ENCODE measurements at places on chromosomes 5 and 9.

DNA sequence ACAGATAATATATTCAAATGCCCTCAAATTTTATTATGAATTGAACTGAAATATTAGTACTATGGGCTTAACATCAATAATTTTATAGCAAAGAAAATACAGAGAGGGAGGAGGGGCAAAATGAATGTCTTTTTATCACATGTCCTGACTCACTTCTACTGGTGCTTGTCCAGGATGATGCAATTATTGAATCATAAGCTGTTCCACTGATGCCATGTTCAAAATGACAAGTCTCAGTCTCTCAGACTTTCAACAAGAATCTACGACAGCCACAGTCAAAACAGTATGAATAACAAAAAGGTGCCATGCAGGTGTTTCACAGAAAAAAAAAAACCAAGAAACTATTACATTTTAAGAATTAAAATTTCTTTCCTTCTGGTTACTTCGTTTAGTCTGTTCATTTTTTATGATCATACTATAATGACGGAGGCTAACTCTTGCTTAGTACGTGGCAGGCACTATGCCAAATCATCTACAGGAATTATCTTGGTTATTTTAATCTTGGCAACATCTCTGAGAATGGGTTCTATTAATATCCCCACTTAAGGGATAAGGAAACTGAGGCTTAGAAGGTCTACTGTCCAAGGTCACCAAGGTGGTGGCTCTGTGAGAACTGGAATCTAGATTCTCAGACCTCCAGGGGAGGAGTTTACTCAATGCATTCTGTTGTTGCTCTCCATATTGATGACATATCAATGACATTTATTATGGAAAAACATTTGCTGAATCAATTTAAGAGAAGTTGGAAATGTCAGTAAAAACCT lies 61.5 kb downstream of the NR3C1 start:
- DNase-seq, result peak; percentile 49

GRCh38 chr9:5629312-5630080 lies 589 bp downstream of the RIC1 start:
- peak; percentile 41 for DNase-seq

- DNase-seq, result no peak
These were observed 138.8 kb downstream of the ADAMTS16 start for GRCh38 chr5:5278815-5279381.

DNA sequence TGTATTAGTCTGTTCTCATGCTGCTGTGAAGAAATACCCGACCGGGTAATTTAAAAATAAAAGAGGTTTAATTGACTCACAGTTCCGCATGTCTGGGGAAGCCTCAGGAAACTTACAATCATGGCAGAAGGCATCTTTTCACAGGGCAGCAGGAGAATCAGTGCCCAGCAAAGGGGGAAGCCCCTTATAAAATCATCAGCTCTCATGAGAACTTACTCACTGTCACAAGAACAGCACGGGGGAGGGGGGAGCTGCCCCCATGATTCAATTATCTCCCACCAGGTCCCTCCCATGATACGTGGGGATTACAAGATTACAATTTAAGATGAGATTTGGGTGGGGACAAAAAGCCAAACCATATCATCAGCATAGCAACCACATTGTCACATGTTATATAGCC lies 102.5 kb downstream of the GPBP1 start:
- no peak for DNase-seq

DNA sequence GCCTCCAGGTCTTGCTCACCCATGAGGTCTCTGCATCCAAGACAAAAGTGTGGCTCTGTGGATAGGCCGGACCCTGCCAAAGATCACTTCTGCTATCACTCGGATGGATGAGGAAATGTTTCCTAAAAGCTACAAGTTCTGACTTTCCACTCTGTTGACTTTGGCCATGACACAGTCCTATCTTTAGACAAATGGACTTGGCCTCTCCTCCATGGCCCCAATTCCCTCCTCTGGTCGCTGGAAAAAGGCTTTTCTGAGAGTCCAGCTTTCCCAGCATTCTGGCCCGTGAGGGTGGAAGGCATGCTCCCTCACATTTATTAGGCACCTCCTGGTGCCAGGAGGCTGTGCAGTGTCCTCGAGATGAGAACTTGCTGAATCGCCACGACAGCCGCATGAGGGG lies 83.1 kb downstream of the COL27A1 start:
- DNase-seq, result no peak

- DNase-seq, result peak; percentile 35
These were observed 54.9 kb downstream of the NDST1 start for GRCh38 chr5:150562832-150563231.

DNA sequence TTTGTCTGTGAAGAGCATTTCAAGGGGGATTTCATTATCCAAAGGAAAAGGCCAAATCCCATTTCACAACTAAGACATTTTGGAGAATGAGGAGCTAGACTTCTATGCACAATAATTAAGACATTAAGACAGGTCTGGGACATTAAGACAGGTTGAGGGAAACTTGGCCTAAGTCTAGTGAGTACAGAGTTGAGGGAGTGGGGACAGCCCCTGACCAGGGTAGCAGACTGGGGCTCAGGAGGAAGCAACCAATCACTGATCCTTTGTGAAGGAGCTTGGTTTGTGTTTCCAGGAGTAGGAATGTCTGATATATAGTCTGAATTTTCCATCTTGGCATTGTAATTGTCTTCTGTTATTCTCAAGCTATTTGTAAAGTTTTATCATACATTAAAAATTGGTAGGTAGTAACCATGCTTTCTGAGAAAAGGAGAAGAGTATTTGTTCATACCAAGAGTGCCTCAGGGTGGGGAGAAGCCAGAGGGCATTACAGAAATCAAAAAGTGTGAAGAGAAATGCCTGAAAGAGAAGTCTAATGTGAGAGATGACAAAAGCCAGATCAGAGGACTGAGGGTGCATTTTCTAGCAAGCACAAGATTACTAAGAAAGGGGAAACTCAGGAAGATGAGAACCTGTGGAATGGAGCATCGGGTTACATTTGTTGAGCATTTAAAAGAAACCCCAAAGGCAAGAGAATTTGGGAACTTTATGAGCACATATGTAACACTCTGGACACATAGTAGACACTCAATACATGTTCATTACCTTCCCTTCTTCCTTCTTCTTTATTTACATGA lies 189.3 kb upstream of the PIK3R1 start:
- peak; percentile 10 for DNase-seq

GRCh38 chr5:126093718-126094117 lies 329.5 kb upstream of the GRAMD2B start:
- no peak for DNase-seq

- peak; percentile 20 for DNase-seq
These were observed 56.8 kb downstream of the GLIS3 start for GRCh38 chr9:4243113-4243512.
